ENCODE measurements at places on chromosomes 1 and 21.

GRCh38 chr1:18414872-18415447 lies 65.8 kb upstream of the KLHDC7A start:
- no peaks in the 10 kb centered on the region for H3K27me3 ChIP-seq
- no peaks in the 10 kb centered on the region for H3K36me3 ChIP-seq
- H3K4me1 ChIP-seq = no peaks in the 10 kb centered on the region
- no peak for DNase-seq
- H3K4me3 ChIP-seq = no peak overlapping the region
- no peak overlapping the region for H3K27ac ChIP-seq

DNA sequence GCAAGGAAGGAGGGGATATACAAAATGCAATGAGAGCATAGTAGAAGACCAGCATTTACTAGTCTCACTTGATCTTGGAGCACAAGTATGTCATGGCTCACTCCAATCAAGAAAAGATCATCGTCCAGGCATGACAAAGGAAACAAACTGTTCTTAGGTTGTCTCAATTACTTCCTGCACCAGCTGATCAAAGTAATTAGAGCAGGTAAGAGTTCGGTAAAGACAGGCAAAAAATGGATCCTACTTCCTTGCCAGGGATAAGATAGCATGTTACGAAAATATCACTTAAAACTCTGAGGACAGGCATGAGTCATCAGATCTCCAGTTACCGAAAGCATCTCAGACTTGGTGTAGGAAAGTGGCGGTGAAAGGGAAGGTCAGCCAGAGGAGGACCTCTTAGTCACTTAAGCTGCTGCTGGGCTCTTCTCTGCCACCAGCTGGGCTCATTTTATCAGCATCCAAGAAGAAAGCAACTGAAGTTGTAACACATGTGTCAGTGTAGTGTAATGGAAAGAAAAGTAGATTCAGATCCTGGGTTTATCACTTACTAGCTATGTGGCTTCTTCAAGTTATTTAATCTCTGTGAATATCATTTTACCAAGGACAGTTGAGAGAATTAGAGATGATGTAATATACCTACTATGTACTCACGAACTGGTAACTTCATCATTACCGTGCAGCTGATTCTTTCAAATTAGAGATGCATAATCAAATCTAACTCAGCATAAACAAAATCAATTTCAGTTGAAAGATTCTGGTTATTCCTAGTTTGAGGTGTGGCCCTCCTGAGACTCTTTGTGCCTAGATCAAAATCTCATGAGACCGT lies 46.8 kb downstream of the XCL1 start:
- H3K4me1 ChIP-seq = peaks cover 16% of the 10 kb centered on the region
- DNase-seq = peak; percentile 96
- no peak overlapping the region for H3K4me3 ChIP-seq
- H3K27ac ChIP-seq = no peak overlapping the region
- no peaks in the 10 kb centered on the region for H3K27me3 ChIP-seq

DNA sequence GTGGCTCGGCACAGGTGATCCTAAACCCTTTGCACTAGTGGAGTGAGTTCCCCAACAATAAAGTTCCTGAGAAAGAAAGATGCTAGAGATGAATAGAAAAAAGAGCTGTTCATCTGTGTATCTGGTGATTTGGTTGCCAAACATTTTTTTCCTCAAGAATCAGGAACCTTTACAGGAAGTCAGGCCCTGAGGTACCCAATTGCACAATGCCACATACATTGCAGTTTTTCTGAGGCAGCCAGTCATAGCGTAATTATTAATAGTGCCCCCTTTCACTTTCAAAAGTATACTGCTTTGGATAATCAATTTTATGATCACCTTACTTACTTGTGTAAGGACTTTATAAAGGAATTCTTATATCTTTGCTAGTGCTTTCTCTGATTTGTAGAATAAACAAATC lies 346.3 kb upstream of the POU3F1 start:
- no peak overlapping the region for H3K4me3 ChIP-seq
- H3K36me3 ChIP-seq = no peaks in the 10 kb centered on the region
- no peak for DNase-seq
- H3K27ac ChIP-seq = no peak overlapping the region
- H3K4me1 ChIP-seq = no peaks in the 10 kb centered on the region
- H3K27me3 ChIP-seq = peaks cover 2% of the 10 kb centered on the region

DNA sequence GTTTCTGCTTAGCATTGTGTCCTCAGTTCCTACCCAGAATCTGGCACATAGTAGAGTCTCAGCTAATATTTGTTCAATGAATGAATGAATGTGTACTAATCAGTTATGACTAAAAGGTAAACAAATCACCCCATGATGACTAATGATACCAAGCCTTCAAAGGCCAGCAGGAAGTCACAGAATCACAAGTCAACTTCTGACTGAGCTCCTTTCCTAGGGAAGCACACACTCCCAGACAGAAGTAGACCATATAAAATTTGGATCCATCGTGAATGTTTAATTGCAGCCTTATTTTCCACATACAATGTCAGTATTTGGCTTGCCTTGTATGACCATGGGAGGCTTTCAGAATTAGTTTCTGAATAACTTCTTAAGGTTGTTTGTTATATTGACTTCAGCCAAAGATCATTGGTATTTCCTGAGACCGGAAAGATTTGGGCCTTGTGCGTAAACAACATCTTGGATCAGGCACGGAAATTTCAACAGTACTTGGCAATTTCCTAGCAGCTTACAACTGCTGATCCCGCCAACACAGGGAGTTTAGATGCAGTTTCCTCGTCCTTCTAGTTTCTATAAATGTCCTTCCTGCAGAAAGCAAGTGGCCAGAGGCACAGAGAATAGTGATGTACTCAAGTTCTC lies 185.9 kb upstream of the ATP1B1 start:
- H3K27ac ChIP-seq = no peak overlapping the region
- DNase-seq = no peak
- no peak overlapping the region for H3K4me3 ChIP-seq
- no peaks in the 10 kb centered on the region for H3K36me3 ChIP-seq

GRCh38 chr1:230773396-230774033 lies 26.3 kb downstream of the CAPN9 start:
- H3K4me3 ChIP-seq = no peak overlapping the region
- H3K4me1 ChIP-seq = no peaks in the 10 kb centered on the region
- no peaks in the 10 kb centered on the region for H3K27me3 ChIP-seq
- DNase-seq = no peak
- no peaks in the 10 kb centered on the region for H3K36me3 ChIP-seq
- H3K27ac ChIP-seq = no peak overlapping the region

GRCh38 chr1:66761221-66761620 lies 9.0 kb downstream of the DYNLT5 start:
- no peaks in the 10 kb centered on the region for H3K27me3 ChIP-seq
- no peaks in the 10 kb centered on the region for H3K4me1 ChIP-seq
- no peak for DNase-seq
- no peaks in the 10 kb centered on the region for H3K36me3 ChIP-seq
- no peak overlapping the region for H3K27ac ChIP-seq
